H1 (cell line): ENCODE measurements at places on chromosomes 3 and 15. TPM values are rescaled to one million over a fixed set of nuclear protein-coding genes. Genes with fewer than 3 reads are reported as not detected.

PIK3R4 gene
- polyA plus RNA-seq = 55.9 and 87.4 TPM in 2 replicates

DPPA2 gene
- 6.6 and 7.8 TPM in 2 replicates for polyA plus RNA-seq

KCNMB2 gene
- not detected in 2 replicates for polyA plus RNA-seq

CERS3 gene
- polyA plus RNA-seq = 0.62 and 0.63 TPM in 2 replicates

MYRIP gene
- polyA plus RNA-seq = 0.54 and 0.91 TPM in 2 replicates
